ENCODE measurements at places on chromosomes 7 and 10.

- no peak for DNase-seq
Measured at GRCh38 chr7:156380261-156380660, 260.3 kb upstream of the RNF32 start.

DNA sequence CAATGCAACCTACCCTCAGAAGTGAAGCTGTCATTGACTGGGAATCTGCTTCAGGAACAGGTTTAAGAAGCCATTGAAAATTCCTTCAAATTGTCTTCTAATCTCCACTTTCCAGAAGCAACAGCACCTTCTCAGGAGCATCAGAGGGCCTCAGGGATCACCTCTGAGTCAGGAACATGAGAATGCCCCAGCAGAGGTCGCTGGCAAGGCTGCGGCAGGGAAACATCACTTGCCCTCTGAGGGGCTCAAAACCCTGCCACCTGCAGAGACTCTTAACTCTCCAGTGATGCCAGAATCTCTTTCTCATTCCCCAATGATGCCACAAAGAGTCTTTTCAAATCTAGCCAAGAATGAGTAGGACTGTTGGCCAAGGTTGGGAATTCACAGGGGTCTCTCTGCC lies 5.9 kb upstream of the MAPK8 start:
- no peak for DNase-seq

DNA sequence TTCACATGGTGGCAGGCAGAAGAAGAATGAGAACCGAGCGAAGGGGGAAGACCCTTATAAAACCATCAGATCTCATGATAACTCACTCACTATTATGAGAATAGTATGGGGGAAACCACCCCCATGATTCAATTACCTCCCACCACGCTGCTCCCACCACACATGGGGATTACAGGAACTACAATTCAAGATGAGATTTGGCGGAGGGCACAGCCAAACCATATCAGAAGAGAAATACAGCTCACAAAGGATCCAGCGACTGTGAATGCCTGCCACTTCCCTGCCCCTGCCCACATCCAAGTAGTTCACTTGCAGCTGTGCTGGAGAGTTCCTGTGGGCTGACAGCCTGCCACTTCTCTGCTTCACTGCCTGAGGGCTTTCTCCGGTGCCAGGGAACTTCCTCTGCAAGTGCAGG lies 148.7 kb downstream of the C7orf25 start:
- DNase-seq: no peak

DNA sequence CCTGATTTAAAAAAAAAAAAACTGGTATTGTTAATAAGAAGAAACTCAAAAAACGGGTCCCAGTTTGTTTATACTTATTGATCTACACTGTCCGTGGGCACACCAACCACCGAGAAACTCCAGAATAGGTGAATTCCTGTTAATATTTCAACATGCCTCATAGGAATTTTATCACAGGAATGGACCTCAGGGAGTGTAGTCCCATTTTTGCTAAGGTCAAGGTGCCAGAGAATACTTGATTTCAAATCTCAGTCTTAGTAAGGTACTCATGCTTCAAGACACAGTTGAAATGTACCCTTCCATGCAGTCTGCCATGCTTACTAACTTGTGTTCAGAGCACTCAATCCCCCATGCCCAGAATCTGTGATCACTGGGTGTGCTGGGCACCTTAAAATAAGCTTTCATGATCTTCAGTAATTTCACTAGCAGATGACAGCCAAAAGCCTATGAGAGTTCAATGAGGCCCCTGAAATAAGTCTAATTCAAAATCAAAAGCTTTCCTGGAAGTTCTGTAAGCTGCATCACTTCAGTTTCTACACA lies 385.7 kb downstream of the TNS3 start:
- DNase-seq: no peak

DNA sequence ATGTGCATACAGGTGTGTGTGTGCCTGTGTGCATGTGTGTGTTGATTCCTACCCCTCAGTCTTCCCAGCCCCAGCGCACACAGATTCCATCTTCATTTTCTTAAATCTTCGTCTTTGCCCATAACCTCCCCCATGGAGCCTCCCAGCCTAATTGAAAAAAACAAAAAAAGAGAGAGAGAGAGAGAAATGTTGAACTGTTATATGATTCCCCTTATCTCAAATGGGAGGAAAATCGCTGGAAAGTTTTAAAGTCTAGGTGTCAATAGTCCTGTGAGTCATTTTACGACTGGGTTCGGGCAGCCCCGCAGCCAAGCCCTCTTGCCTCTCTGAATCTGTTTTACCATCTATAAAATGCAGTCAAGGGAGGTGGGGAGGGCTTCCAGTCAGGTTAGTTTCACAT lies 60.9 kb downstream of the SPOCK2 start:
- DNase-seq: no peak

- no peak for DNase-seq
Measured at GRCh38 chr7:68730964-68731363, 867.3 kb upstream of the AUTS2 start.

- no peak for DNase-seq
Measured at GRCh38 chr7:139036901-139037300, 1.1 kb upstream of the ZC3HAV1L start.

GRCh38 chr10:49115796-49116508 lies 630 bp upstream of the VSTM4 start:
- DNase-seq: no peak

GRCh38 chr7:113548137-113548536 lies 370.7 kb downstream of the PPP1R3A start:
- no peak for DNase-seq

DNA sequence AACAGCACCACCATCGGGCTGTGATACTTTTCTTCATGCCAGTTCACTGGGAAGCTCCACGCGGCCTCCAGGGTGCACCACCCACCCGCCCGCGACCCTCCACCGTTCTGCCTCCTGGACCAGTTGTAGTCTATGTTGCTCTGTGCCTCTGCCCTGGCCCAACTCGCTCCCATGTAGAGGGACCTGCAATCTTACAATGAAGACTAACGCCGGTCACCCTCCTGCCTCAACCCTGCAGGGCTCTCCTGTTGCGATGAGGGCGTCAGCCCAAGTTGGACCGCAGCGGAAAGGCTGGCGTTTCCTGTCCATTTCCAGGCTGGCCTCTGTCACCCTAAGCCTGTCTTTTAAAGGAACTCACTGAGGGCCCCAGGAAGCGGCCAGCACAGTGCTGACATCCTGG lies 34.9 kb downstream of the IL15RA start:
- no peak for DNase-seq

DNA sequence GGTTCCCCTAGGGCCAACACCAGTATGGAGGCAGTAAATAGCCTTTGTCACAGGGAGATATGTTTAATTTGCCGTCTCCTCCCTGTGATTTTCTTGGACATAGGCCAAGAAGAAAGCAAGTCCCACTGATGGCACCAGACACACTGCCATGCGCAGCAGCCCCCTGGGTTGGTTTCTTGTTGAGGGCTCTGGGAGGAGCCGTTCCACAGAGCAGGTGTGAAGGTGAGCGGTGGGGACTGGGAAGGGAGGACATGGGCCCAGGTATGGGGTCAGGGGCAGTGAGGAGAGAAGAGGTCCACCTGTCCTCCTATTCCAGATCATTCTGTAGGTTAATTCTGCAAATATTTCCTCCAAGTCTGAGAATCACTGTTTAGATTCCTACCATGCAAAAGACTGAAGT lies 376.1 kb downstream of the PLXNA4 start:
- no peak for DNase-seq

GRCh38 chr10:112570585-112570984 lies 123.6 kb downstream of the VTI1A start:
- DNase-seq: no peak

GRCh38 chr7:22252016-22252415 lies 104.9 kb downstream of the RAPGEF5 start:
- DNase-seq: no peak

DNA sequence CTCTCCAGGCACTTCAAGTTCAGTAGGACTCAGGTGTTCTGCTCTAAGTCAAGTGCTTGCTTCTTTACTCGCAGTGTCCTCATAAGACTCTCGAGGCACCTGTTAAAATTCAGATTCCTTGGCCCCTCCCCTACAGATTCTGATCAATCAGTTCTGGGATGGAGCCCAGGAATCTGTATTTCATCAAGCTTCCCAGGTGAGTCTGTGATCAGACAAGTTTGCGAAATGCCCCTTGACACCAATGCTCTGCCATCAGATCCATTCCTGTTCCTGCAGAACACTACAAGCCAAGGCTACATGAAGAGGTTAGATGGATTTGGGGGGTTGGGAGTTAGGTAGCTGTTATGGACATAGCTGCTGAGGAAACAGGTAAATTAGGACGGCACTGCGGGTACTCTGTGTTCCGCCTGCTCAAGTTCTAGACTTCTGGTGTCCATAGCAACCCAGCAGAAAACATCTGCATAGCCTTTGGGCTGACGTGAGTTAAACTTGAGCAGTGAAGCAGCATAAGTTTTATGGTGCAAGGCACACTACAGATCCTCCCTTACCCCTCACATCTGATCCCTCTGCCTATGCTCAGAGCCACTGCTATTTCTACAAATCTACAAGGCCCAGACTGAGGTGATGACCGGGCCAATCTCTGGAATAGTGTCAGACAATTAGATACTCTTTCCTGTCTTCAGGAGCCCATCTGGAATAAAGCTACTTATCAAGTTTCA lies 6.8 kb upstream of the NCOA4 start:
- no peak for DNase-seq

DNA sequence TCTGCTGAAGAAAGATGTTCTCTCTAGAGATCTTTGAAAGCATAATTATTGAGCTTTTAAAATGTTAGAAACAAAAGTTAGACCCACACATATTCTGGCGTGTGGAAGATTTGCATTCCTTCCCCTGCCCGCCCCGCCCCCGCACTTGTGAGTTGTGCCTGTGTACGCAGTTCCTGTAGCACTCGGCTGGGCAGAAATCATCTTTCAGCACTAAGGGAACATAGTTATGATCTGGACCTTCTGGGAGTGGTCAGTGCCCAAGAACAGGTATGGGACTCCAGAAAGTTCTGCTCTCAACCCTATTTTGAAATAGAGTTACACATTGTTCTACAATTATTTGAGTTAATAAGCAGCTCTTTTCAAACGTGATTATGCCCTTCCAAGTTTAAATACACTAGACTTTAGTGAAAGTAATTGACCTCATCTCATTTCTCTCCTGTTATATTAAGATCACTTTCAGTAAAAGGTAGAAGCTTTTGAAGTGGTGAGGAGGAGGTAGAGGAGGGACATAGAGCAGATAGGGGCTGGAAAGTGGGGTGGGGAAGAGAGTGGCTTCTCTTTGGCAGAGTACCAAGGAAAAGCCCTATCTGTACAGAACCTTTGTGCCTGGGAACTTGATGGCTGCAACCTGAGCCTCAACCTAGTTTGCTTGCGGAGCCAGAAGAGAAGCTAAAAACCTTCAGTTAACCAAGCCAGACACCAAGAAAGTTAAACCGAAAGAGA lies 5.7 kb downstream of the BLVRA start:
- no peak for DNase-seq

- DNase-seq: no peak
Measured at GRCh38 chr10:110724937-110725336, 80.8 kb downstream of the RBM20 start.

DNA sequence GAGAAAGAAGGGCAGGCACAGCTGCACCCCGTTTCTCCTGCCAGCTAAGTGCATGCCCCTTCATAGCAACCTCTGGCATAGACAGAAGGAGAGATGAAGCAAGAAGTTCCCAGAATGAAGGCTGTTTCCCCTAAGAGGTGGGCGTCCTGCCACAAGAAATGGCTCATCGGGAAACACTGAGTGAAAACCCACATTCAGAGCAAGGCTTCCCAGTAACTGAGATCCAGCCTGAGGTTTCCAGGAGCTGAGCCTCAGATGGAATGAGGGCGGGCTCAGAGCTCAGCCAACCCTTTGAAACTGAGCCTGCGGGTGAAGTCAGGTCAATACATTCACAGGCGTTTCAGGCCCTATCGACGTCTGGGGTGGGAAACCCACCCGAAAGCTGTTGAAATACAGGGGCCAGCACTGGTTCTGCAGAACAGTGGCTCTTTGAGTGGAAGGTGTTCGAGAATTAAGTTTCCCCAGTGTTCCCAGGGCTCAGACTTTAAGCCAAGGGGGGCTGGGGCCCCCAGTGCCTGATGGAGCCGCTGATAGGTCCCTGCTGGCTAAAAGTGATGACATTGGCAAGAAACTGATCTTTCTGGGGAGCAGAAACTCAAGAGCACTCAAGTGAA lies 510.2 kb downstream of the RPS24 start:
- no peak for DNase-seq

- DNase-seq: no peak
Measured at GRCh38 chr7:81488210-81488609, 281.6 kb downstream of the HGF start.

- DNase-seq: no peak
Measured at GRCh38 chr10:95637140-95637539, 19.4 kb downstream of the ALDH18A1 start.

DNA sequence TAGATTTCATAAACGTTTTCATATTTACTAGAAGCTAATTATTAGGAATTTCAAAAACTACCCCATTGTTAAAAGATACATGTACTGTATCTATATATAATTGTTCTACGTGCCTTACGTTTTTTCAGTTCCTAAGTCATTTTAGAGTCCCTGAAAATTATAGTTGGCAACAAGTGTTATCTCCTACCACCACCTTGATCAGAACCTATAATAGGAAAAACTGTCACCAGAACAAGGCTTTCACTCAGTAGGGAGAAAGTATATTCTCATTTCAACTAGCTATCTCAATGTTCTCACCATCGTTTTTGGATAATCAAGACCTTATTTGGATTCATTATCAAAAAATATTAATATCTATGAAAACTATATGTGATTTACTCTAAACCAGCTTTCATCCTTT lies 107.7 kb downstream of the CPEB3 start:
- no peak for DNase-seq

- DNase-seq: no peak
Measured at GRCh38 chr7:20514364-20514763, 101.1 kb upstream of the ABCB5 start.

DNA sequence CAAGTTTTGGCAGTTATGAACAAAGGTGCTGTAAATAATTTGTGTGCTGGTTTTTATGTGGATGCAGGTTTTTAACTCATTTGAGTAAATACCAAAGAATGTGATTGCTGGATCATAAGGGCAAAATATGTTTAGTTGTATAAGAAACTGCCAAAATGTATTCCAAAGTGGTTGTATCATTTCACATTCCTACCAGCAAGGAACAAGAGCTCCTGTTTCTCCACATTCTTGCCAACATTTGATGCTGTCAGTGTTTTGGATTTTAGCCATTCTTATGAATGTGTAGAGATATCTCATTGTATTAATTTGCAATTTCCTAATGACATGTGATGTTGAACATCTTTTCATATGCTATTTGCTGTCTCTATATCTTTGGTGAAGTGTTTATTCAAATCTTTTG lies 207.3 kb upstream of the LRGUK start:
- no peak for DNase-seq

DNA sequence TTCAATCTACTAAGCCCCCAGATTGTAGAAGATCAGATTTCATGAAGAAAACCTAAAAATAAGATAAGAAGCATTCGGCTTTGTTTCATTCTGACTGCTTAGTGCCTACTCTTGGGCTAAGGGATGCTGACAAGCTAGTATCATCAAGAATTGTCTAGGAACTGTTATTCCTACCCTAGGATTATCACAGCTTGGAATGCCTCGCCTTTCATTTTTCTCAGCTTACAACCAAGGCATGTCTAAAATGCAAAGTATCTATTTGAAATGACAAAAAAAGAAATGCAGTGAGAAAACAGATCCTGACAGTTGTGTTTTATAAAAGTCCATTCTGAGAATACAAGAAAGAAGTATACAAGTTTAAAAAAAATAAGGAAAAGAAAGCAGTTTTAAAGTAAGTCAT lies 441.0 kb downstream of the KCNMA1 start:
- DNase-seq: no peak

Measured in T-helper 9 cell (primary cell).